ENCODE measurements at places on chromosomes 2 and 18. TPM values are rescaled to one million over a fixed set of nuclear protein-coding genes. Genes with fewer than 3 reads are reported as not detected.

Gene BCL2
- total RNA-seq, result 6.8 TPM

GRCh38 chr18:67893916-67894315 is 377.4 kb upstream of the DSEL start:
- H3K4me3 ChIP-seq, result no peak overlapping the region
- no peak overlapping the region for H3K27ac ChIP-seq
- no peak for DNase-seq
- no peaks in the 10 kb centered on the region for H3K4me1 ChIP-seq
- no peaks in the 10 kb centered on the region for H3K36me3 ChIP-seq

Gene PRKAG3
- total RNA-seq, result 0.16 TPM

DNA sequence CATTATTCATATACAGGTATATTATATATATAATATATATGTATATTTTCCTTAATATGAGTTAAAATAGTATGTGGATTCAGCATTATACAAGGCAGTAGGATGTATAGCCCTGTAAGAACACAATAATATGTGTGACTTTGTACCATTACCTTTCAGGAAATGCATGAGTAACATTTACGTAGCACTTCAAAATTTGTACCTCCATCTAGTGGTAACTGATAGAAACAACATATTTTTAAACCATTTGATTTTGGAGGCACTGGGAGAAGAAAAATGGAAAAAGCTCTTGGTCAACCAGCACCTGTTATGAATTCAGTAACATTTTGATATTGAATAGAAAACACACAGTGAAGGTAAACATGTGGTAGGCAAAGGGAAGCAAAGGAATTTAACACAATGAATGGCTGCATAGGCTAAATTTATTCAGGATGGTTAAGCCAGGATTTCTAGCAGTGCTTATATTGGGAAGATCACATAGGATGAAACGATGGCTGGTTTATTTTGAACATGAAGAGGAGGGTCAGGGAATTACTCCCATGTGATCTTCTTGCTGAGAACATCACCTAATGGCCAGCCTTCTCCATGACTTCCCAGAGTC is 565.5 kb downstream of the CCDC85A start:
- 0 out of 2 replicates have a peak, but pooled peaks cover 3% of the 10 kb centered on the region for H3K27me3 ChIP-seq
- H3K27ac ChIP-seq, result no peak overlapping the region
- no peaks in the 10 kb centered on the region for H3K4me1 ChIP-seq
- H3K36me3 ChIP-seq, result no peaks in the 10 kb centered on the region

DNA sequence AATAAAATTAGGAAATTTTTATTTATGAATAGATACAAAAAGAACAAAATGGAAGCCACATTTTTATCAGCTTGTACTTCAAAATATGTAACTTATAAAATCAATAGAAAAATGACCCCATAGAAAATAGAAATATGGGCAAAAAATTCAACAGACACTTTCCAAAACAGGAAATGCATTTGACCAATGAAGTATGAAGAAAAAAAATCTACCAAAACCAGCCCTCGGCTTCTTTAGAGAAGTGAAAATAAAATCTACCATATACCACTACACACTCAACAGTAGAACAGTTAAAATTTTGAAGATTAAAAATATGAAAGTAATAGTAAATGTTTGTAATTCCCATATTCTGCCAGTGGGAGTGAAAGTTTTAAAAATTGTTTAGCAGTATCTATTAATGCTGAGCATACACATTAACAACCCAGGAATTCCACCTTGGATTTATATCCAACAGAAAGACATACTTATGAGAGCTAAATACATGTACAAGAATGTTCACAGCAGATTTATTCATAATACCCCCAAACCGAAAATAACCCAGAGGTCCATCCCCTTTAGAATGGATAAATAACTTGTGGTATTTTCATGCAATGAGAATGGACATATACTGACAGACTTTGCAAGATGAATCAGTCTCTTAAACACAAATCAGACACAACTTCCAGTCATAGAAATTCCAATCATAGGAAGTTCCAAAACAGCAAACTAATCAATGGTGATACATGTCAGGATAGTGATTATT is 318.0 kb downstream of the FIGN start:
- no peaks in the 10 kb centered on the region for H3K4me1 ChIP-seq
- no peak overlapping the region for H3K27ac ChIP-seq
- H3K27me3 ChIP-seq, result no peaks in the 10 kb centered on the region

- DNase-seq, result no peak
- no peak overlapping the region for H3K27ac ChIP-seq
- no peaks in the 10 kb centered on the region for H3K27me3 ChIP-seq
- H3K4me3 ChIP-seq, result no peak overlapping the region
These were observed 39.3 kb upstream of the SH3RF3 start for GRCh38 chr2:109089602-109090300.

DNA sequence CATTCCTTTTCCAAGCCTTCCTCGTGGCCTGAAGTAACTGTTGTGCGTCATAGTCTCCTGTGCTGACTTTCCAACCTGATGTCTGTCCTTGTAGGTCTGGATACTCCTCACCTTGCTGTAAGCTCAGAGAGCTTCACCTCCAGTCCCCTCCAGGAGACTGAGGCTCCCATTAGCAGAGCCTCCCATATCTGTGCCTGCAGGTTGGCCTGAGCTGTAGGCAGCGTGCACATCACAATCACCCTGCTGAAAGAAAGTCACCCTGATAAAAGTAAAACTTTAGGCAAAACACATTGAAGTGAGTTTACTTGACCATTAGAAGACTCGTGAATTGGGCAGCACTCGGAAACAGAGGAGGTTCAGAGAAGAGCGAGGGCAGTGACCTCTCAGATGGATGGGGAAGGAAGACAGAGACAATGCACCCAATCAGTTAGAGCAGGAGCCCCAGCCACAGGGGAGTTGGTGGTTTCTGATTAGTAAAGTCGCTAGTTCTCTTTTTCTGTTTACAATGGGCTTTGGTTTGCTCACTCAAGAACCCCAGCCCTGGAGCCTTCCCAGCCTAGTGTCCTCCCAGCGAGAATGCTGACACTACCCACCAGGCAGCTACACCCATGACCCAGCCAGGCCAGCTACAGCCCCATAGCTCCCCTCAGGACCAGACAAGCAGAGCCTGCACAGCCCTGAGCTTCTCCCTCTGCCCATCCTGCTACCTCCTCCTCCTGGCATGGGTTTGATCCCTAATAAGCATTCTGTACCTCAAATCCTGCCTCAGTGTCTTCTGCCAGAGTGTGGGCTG is 12.1 kb upstream of the TPO start:
- H3K4me3 ChIP-seq, result no peak overlapping the region
- no peak for DNase-seq
- no peak overlapping the region for H3K27ac ChIP-seq
- no peaks in the 10 kb centered on the region for H3K4me1 ChIP-seq

DNA sequence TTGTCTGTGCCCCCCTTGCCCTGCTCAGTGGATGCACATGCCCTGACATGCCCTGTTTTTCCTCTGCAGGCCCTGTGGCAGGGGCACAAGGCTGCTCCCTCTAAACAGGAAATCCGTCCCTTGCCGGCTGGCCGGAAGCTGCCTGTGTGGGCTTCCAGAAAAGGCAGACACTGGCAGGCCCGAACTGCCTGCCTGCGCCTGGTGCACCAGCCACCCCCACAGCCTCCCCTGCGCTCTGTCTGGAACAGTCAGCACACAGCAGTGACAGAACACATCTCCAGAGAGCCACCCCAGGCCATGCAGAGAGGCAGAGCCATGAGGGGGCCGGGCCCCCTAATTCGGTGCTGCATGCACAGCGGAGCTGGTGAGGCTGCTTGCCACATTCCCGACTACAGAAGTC is 33.5 kb downstream of the LOXHD1 start:
- no peaks in the 10 kb centered on the region for H3K27me3 ChIP-seq
- H3K4me1 ChIP-seq, result no peaks in the 10 kb centered on the region
- H3K36me3 ChIP-seq, result no peaks in the 10 kb centered on the region
